ENCODE measurements at places on chromosomes 12 and 14.
A peak's percentile ranks its signal among the peaks of the same experiment; 100 is the strongest.

- DNase-seq = no peak
Observed at GRCh38 chr12:71877335-71878121, 38.0 kb downstream of the TBC1D15 start.

GRCh38 chr14:68719634-68720384 is 73.1 kb downstream of the ZFP36L1 start:
- no peak for DNase-seq

GRCh38 chr12:90360300-90360699 is 594.7 kb downstream of the CCER1 start:
- no peak for DNase-seq

DNA sequence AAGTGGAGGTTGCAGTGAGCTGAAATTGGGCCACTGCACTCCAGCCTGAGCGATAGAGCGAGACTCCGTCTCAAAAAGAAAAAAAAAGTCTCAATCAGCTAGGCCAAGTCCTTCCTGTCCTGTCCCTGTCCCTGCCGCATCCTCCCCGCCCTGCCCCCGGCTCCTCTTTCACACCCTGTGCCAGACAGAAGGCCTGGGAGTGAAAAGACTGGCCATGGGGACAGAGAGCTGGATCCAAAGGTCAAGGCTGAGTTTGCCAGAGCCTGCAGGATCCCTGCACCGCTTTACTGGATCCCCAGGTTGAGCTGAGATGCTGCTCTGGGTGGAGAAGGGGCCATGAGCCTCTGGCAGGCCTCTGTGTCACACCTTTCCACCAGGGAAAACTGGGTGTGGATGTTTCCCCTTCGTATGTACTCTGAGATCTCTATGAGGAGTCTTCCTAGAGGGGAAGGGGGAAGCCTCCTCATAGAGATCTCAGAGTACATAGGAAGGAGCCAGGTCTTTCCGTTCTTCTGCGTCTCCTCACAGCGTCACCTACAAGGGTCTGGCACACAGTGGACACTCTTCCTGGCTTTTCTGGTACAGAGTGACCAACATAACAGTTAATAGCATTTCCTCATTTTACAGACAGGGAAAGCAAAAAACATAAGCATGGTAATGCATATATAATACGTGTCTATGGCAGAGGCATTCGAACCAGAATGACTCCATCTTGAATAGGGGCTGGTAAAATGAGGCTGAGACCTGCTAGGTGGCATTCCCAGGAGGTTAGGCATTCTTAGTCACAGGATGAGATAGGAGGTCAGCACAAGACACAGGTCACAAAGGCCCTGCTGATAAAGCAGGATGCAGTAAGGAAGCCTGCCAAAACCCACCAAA is 35.1 kb downstream of the NINJ2 start:
- no peak for DNase-seq

- no peak for DNase-seq
Observed at GRCh38 chr14:78840898-78841297, 670.7 kb downstream of the NRXN3 start.

DNA sequence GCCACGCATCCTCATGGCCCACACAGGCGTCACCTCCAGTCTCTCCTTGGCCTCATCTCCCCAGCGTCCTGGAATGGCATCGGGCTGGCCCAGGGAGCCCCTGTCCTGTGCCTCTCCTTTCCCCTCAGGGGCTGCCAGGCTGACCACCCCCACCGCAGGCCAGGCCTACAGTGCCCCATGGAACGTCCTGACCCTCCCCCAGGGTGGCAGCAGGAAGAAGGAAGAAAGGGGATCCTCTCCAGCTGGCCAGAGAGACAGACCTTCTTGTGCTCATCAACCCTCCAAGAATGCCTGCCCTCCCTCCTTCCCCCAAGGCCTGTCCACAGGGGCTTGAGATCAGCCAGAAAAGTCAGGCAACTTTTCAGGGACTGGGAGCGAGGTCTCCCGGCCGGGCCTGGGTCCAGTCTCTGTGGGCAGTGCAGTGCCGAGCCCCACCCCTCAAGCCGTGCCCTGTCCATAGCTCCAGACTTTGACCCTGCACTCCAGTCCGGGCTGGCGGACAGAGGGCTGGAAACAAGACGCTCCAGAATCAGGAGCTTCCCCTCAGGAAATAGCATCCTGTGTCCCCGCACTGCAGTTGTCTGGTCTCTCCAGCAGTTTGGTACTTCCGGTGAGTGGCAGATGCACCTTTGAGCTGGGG is at the start of gene DAO:
Gene DAO, plus strand, starts transcription at position 478 of the 640 bp plus-strand sequence. CDS start 4,915 bp downstream, outside the sequence.
- peak; percentile 73 for DNase-seq

- DNase-seq = no peak
Observed at GRCh38 chr12:132071040-132071810, 72.9 kb downstream of the DDX51 start.

DNA sequence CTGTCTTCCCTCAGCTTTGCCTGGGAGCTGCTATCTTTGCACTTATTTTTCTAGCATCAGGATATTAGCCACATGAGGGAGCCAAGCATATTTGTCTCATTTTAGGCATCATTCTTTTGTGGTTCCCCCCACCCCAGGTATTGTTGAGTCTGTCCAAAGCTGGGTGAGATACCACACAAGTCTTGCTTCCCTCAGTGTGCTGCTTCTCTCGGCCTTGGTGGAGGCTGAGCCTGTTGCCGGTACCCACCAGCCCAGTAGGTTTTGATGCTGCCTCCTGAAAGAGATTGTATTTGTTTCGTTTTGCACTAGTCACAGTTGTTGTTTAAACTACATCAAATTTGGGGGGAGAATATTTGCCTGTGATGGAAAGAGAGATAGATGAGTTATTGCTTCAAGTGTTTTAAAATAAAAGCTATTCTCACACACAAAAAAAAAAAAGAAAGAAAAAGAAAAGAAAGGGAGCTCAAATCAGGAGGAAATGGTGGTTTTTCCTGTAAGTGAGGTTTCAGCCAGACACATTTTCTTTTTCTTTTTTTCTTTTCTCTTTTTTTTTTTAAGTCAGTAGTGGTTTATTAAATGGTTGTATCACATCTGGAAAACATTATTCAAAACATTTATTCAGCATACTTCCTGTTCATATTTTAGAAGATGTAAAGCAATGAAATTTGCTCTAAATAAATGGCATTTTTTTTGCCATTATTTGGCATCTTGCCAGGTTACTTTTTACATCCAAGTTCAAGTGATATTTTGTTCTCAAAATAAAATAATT is 58.5 kb downstream of the SLC4A8 start:
- DNase-seq = no peak

DNA sequence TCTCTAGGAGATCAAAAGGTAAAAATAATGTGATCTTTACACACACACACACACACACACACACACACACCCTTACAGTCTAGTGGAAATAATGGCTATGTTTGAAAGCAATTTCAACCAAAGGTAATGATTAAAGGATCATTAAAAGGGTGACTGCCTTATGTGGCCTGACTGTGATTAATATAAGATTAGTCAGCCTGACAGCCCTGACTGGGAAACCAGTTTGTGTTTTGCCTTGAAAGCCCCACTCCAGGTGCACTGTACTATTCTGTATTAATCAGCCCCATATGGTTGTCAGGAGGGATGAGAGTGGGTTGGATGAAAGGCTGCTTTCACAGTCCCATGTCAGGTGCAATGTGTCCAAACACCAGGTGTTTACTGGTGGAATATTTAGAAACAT is 10.5 kb downstream of the RASSF9 start:
- no peak for DNase-seq

GRCh38 chr14:42057111-42057510 is 450.4 kb downstream of the LRFN5 start:
- DNase-seq = no peak

DNA sequence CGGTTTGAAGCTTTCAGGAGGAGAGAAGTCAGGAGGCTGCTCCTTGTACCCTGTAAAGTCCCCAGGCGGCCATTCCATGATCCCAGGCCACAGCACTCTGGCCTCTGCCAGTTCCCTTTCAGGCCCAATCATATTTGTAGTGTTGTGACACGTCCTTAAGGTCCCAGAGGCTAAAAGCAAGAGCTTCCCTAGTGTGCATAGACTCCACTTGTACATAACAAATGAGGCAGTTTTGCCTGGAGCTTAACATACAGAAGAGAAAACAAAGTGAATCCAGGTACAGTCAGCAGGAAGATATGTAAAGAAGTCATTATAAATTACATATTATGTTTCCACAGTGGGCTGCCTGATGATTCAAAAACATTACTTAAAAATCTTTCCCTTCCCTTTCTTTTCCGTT is 81.1 kb upstream of the RPH3A start:
- DNase-seq = no peak

- no peak for DNase-seq
Observed at GRCh38 chr12:4417455-4417854, 28.2 kb downstream of the FGF6 start.

DNA sequence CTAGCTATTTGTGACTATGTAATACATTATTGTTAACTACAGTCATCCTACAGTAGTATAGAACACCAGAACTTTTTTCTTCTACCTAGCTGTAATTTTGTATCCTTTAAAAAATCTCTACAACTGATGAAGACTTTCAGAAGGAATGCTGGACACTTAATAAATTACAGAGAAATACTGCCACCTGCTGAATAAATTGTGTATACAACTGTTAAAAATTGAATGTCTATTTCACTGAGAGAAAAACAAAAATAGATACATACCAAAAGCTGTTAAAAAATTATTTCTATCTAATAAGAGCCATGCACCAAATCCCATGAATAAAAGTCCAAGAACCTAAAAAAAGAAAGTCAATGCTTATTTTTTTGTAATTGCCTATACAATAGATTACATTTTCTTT is 6.6 kb downstream of the TSPAN19 start:
- no peak for DNase-seq

GRCh38 chr12:69934011-69934410 is 109.0 kb downstream of the MYRFL start:
- no peak for DNase-seq

DNA sequence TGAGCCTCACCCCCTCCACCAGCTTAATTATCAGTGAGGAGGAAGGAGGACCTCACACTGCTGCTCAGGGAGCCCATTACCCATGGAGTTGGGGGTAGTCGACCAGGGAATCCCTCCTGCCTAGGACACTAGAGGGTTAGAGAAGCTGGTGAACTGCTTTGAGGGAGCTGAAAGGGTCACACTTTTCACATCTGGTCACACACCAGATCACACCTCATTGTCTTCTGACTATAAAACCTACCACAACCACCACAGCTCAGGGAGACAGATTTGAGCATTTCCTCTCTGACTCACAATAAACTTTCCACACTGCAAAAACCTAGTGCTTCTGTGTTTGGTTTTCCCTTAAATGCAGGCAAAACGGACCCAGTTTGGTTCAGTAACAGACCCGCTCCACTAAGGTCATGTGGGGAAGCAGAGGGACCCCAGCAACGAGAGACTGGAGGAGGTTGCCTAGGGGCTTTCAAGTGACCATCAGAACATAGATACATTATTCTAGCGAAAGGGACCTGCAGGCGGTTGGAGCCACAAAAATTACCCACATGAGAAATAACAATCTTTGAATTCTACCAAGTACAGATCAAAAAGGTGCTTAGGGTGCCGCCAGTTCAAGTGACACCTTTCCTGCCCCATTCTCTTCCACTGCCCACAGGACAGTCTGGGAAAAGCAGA is 151.4 kb upstream of the AVPR1A start:
- no peak for DNase-seq

GRCh38 chr12:62586850-62587249 is 120.2 kb downstream of the MON2 start:
- DNase-seq = no peak

All from C1 segment of cervical spinal cord (tissue), 14 donors.